ENCODE measurements at places on chromosomes 1 and 21.

DNA sequence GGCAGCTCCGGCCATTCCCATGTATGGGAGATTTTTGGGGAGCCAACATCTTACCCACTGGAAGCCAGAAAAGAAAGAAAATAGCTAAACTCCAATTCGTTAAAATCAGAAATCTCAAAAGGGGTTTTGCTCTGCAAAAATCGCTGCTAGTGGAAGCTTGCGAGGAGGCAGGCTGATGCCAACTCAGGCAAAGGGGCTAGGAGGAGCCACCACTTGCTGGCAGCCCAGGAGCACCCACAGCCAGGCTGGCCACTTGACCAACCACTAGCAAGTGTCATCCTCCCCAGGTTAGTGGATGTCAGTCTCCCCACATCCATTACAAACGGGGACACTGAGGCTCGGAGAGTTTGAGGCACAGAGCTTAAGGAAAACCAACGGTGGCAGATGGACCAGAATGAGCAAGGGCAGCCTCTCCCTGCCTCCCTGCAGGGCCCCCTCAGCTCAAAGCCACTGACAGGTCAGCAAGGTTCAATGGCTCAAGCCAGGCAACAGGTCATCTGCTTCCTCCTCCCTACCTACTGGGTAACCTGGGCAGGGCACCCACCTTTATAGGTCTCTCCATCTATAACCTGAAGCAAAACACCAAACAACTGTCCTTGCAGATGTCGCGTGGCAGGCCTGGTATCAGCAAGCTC is 10.8 kb downstream of the KCNN3 start:
- DNase-seq, result no peak

- no peak for DNase-seq
These were observed 11.9 kb upstream of the LRRC3 start for GRCh38 chr21:44443291-44443890.

DNA sequence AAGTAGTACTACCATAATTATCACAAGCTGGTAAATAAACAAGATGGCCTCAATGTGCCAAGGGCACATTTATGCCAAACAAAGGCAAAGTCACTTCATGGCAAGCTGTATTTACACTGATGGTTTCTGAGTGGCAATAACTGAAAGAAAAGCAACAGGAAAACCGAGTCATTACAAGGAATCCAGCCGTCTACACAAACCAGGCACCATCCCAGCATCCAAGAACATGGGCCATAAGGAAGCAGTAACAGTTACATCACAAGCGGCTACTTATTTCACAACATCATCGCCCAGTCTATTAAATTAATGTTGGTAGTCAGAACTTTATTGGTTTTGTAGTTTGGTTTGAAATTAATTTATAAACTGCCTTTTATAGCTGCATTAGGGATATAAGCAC is 214.2 kb downstream of the RERE start:
- DNase-seq, result no peak

DNA sequence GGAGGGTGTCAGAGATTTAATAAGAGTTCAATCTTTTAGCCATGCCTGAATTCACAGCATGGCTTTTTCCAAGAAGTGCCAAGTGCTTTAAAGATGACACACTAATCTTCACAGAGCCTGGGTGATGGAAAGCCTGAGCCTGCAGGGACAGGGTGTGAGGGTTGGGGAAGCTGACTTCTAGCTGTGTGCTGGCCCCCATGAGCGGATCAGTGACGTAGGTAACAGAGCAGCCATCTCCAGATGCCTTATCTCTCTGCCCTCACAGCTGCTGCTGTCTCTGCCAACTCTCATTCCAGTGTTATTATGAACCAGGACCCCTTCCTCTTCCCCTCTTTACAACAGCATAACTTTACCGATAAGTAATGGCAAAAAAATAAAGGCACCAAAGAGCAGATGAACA is 30.6 kb downstream of the FAM78B start:
- no peak for DNase-seq

- peak; percentile 26 for DNase-seq
These were observed 30.5 kb downstream of the TNFSF18 start for GRCh38 chr1:173020138-173020750.

DNA sequence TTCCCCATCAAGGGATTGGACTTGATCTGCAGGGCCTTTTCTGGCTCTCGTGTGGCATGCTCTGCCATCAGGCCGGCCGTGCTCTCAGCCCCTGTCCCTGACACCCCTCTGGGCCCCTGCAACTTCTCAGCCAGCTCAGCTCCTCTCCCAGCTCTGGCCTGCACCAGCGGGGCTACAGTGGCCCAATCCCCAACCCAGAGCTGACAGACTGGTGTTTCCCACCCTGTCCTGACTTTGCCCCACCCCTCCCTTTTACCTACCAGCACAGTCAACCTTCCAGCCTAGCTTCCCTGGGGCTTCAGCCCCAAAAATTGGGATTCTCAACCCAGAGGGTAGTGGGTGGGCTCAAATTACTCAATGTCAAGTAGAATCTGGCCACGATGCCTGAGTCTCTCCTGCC is 149.3 kb downstream of the SYF2 start:
- DNase-seq, result no peak

DNA sequence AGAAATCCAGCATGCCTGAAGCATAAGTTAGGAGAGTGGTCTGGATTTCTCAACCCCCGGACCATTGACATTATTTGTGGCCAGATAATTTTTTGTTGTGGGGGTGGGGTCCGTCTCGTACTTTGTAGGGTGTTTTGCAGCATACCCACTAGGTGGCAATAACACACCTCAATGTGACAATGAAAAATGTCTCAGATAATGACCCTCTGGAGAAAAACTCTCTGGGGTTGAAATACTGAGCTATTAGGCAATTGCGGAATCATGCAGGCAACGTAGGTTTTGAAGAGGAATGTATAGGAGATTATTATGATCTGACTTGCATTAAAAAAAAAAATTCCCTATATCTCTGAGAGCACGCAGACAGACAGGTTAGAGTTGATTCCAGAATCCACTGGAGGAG is 25.3 kb upstream of the RRP15 start:
- DNase-seq, result no peak

DNA sequence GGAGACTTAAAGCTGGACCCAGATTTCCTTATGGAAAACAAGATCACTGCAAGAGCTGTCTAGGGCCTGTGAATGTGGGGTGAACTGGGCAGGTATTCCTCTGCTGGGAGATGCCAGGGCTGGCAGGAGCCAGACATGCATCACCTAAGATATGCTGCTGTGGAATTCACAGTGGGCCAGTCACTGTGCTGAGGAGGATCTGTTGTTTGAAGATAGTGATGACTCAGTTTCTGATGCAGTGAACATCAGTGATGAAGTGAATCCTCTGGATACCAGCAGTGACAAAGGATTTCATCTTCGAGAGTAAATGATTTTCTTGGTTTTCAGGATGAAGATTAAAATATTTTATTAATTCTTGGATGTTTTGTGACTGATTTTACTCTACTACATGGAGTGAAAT is 29.9 kb upstream of the CAMSAP2 start:
- no peak for DNase-seq

DNA sequence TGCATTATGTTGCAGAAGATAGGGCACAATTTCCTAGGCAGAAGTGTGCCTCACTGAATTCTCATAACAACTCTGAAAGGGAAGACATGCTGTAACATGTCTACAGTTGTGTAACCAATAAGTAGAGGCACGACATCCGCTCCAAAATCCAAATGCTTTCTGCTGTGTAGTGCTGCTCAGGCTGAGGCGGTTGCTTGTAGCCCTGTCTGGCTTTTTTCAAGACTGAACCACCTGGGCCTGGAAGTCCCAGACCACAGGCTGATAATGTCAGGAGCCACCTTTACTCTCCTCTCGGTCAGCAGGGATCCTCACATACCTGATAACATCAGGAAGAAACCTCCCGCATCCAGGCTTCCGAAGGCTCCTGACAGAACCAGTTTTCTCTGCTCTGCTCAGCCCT is 10.9 kb downstream of the AKNAD1 start:
- no peak for DNase-seq

- no peak for DNase-seq
These were observed 20.3 kb downstream of the STK40 start for GRCh38 chr1:36365381-36365780.

DNA sequence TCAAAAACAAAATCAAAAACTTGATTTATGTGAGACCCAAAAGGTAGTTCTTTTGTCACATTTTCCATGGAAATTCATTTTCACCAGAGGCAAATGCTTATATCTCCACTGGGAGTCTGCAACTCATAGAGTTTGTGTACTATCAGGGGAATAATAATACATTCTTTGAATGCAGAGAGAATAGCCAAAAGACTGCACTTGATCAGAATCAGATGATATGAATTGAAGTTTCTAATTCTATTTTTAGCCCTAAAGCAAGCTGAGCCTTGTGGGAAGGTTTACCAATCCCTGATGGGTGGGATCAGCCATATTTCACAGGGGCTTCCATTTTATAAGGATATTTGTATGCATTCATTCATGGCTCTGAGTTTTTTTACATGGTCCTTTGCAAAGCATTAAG is 49.6 kb downstream of the TSEN15 start:
- no peak for DNase-seq

DNA sequence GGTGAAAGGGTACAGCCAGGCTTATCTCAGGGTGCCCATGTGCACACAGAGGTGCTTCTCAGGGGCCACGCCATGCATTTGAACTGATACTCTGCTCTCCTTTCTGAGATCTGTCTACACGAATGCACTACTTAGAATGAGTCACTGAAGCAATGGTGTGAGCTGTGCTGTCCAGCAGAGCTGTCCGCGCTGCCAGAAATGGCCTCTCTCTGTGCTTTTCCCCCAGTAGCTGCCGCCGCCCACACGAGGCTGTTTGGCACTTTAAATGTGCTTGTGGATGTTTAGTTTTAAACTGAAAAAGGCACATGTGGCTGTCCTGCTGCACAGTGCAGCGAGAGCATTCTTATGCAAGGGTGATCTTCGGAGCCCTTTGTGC is 87.1 kb upstream of the COL6A1 start:
- no peak for DNase-seq

- DNase-seq, result no peak
These were observed 18.1 kb upstream of the FAM78B start for GRCh38 chr1:166184897-166185296.

DNA sequence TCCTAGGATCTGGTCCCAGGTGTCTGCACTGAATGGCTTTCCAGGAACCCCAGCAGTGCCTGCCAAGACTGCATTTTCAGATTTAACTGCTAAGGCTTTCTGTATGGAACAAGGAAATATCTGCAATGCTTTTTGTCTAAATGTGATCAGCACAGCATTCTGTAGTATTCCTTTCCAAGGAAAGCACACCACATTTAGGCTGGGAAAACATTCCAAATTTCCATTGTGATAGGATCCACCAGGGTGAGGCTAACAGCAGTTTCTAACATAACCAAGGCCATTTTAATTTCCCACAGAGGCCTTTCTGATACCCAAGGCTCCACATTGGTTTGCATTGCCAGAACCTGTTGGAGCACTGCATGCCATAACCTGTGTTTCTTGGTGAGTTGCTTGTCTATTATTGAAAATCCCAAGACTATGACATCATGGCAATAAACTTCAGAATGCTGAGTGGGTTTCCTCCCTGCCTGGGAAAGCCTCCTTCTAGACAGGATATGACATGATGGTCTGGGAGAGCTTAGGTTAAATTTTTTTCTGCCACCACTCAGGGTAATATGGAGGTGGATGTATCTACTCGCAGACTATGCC is 23.3 kb upstream of the PTGFRN start:
- no peak for DNase-seq

DNA sequence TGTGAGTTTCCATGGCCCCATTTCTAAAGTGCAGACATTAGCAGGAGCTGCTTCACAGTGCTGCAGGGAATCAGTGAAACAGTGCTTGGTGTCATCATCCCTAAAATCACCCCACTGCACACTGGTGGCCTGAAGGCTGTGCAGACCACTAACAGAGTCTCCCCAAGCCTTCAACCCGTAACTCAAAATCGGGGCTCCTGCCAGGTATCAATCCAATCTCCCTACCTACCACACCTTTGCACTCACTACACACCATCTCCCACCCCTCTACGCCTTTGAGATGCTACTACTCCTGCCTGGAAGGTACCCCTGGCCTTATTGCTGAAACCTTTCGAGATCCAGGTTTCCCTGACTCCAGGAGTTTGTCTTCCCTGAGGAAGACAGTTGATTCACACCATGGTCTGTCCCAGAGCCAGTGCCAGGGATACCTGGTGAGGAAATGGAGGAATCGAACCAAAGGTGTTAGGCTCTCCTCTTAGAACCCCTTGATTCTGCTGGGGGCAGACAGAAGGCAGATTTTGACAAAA is 25.5 kb downstream of the SLC2A1 start:
- DNase-seq, result no peak

GRCh38 chr1:71438626-71439025 is 357.8 kb upstream of the ZRANB2 start:
- DNase-seq, result no peak

- DNase-seq, result no peak
These were observed 47.2 kb downstream of the TLR5 start for GRCh38 chr1:223095870-223096269.

GRCh38 chr1:227947676-227948492 is at the start of gene WNT9A:
Gene WNT9A (minus strand): TSS chr1:227947932. CDS start chr1:227947887, 45 bp downstream.
- no peak for DNase-seq

DNA sequence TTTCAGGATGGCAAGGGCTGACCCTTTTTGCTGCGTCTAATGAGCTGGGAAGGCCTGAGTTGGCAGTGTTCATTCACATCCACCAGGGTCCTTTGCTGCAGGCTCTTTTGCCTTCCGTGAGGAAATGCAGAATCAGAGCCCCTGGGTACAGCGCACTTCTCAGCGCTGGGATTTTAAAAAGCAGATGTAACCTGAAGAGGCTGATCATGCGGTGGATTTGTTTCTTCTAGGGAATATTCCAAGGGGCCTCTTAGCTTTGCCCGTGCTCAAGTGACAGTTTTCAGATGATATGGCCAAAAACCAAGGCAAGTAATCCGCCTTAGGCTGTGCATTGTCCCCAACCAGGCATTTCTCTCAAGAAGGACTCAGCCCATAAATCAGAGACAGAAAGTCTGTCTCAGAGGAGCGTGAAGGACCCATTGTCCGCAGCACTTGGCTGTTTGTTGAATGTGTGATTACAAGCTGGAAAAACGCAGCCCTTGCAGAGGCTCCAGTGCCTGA is 237.6 kb downstream of the PTPRC start:
- no peak for DNase-seq

DNA sequence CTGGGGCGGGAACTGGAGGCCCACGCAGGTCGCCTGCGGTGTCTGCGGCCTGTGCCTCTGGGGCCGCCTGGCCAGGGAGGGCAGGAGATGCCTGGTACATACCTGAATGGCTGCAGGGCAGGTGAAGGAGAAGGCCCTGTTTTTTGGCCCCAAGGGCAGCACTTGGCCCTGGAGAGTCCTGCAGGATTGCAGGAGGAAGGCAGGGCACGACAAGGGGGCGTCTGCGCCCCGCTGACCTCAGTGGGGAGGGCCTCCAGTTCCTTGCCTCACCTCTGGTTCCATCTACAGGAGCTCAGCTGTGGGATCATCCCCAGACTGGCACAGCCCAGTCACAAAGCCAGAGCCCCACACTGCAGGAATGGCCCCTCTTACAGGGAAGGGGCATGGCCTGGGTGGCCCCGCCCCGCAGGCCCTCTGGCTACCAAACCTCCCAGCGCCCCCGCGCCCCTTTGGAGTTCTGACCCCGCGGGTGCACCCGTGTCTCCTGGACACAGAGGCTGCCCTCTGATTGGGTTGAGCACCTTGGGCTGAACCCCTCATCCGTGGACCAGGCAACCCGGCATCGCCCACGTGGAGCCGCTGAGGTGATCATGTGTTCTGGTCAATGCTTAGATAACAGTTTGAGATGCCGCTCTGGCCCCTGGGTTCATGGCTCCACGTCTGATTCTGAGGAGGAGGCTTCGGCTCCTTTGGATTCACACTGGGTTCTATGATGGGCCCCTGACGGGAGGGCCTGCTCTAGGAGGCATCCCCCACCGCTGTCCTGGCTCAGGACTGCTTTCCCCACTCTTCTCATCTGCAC is 1.3 kb upstream of the PEX10 start:
- DNase-seq, result no peak

Measured in GM18507 (cell line).